ENCODE measurements at places on chromosomes 13 and 19. TPM values are rescaled to one million over a fixed set of nuclear protein-coding genes. Genes with fewer than 3 reads are reported as not detected.

The ADAMTSL5 gene
- total RNA-seq = 22.2 TPM

The WDR88 gene
- total RNA-seq = not detected

The NCR1 gene
- 2.2 TPM for total RNA-seq

The LILRA6 gene
- 4.6 TPM for total RNA-seq

The ZNF610 gene
- total RNA-seq = 1.1 TPM

Data from thoracic aorta (tissue), 2 donors.